Right atrium auricular region (tissue), 2 donors: ENCODE measurements at places on chromosomes 12 and 14. TPM values are rescaled to one million over a fixed set of nuclear protein-coding genes. Genes with fewer than 3 reads are reported as not detected.

ALDH2 gene
- total RNA-seq: 157 TPM

LRRC43 gene
- 0.71 TPM for total RNA-seq

- H3K4me1 ChIP-seq: peaks cover 31% of the 10 kb centered on the region
- no peaks in the 10 kb centered on the region for H3K36me3 ChIP-seq
- DNase-seq: no peak
- peak overlapping the region; percentile 83 for H3K27ac ChIP-seq
- H3K4me3 ChIP-seq: peak overlapping the region; percentile 55
- H3K27me3 ChIP-seq: no peaks in the 10 kb centered on the region
These were observed 866 bp upstream of the PITPNM2 start for GRCh38 chr12:123151457-123152454.

- no peak overlapping the region for H3K4me3 ChIP-seq
- no peaks in the 10 kb centered on the region for H3K36me3 ChIP-seq
- H3K27me3 ChIP-seq: no peaks in the 10 kb centered on the region
- H3K27ac ChIP-seq: no peak overlapping the region
- DNase-seq: no peak
- H3K4me1 ChIP-seq: peaks cover 5% of the 10 kb centered on the region
These were observed 54.9 kb downstream of the RAB35 start for GRCh38 chr12:120061575-120062214.

DNA sequence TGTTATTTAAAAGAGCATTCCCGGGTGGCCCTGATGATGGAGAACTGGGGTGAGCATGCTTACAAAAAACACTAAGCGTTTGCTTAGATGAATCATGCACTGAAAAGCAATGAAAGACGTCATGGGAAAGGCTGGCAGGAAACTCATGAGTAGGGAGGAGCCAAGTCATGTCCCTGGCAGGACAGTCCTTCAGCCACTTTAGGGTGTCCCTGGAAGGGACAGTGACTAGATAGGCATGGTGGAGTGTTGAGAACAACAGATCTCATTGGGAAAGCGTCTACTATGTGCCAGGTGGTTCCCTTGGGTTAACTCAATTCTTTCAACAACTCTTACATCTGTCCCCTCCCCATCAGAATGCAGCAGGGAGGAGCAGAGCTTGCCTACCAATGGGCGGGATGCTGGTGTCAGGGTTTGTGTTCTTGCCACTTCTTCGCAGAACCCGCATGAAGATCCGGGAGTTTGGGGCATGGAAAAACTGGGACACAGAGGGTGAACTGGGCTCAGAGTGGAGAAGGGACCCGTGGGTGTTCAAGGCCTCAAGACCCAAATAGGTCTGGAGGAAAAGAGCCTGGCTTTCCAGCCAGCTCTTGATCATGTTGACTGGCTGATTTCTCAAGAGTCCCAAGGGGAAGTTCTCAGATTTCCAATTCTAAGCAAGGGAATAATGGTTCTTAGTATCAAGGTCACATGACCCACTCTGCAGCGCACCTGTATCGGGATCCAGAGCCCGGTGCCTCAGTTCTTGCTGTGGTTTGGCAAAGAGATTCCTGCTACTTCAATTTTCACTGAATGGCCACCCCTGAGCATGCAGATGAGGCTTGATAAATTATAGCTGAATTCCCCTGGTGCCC lies 653.9 kb upstream of the TBX3 start:
- H3K36me3 ChIP-seq: no peaks in the 10 kb centered on the region
- no peaks in the 10 kb centered on the region for H3K4me1 ChIP-seq
- H3K27ac ChIP-seq: peak overlapping the region; percentile 75
- no peak overlapping the region for H3K4me3 ChIP-seq

RNASE7 gene
- total RNA-seq: not detected

DNA sequence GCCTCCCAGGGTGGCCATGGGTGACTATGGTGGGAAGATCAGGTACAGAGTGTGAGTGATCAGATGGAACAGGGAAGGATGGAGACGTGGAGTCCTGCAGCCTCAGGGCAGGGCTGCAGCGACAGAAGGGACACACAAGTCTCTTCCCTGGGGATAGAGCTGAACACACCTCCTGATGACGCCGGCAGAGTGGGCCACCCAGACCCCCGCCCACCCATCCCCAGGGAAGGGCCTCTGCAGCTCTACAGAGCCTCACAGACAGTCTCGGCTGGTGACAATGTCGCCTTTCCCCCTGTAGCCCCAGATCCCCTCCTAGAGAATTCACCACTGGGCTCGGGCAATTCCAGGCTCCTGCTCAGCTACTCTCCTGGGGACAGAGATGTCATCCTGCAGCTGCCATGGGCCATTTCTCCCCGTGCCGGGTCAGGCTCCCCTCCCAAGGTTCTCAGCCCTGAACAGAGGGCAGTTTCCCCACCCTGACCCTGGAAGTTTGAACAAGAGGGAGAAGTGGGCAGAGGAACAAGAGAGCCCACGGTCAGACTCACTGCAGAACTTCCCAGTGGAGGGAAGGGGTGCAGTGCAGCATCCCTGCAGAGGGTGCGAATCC lies 115.7 kb downstream of the NCOR2 start:
- H3K4me1 ChIP-seq: peaks cover 52% of the 10 kb centered on the region
- no peak overlapping the region for H3K4me3 ChIP-seq
- no peak overlapping the region for H3K27ac ChIP-seq
- no peak for DNase-seq

GRCh38 chr12:104204690-104205480 lies 10.7 kb upstream of the TXNRD1 start:
- H3K4me1 ChIP-seq: no peaks in the 10 kb centered on the region
- no peak overlapping the region for H3K4me3 ChIP-seq
- no peaks in the 10 kb centered on the region for H3K27me3 ChIP-seq

DNA sequence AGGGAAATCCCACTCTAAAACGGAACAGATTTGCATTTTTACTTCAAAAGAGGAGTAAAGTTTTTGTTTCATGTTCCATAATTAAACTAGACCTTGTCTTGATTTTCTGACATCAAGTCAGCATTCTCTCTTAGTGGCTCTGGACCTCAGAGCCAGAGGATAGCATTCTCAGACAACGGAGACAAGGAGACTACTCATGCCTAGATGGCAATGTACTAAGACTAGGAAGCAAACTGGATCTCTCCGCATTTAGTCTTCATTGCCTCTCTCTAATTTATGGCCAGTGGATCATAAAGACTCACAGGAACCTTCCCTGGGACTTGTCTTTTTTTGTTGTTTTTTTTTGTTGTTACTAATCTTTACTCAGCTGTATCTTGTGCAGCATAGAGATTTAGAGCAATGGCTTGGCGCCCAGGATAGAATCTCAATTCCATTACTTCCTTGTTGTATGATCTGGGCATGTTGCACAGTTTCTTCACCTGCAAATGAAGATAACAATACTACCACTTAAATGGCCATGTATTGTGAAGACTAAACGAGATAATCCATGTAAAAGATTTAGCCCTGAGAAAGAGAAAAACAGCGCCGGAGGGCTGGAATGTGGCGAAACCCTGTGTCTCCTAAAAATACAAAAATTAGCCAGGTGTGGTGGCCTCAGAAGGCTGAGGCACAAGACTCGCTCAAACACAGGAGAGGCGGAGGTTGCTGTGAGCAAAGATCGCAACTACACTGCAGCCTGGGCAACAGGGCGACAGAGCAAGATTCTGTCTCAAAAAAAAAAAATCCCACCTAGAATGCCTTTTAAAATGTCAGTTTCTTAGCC lies 4.0 kb upstream of the GEMIN2 start:
- H3K4me1 ChIP-seq: no peaks in the 10 kb centered on the region
- no peak overlapping the region for H3K4me3 ChIP-seq
- H3K27ac ChIP-seq: no peak overlapping the region
- H3K36me3 ChIP-seq: no peaks in the 10 kb centered on the region

DNA sequence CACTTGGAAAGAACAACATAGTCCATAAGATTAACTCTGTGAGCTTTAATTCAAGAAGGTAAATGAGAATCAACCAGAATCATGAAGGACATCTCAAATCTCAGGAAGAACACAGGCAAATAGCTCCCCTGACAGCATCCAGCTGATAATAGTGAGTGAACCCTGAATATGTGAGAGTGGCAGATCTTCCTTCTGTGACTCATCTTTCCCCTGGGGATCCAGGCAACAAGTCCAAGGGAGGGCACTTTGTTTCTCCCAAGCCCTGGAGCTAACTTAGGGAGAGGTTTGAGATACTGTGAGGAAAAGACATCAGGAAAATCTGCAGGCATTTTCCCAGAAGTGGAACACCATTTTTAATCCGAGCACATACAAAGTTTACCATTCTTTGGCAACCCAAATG lies 763.9 kb upstream of the MGAT4C start:
- H3K27ac ChIP-seq: no peak overlapping the region
- no peak for DNase-seq
- no peak overlapping the region for H3K4me3 ChIP-seq
- no peaks in the 10 kb centered on the region for H3K27me3 ChIP-seq
- H3K36me3 ChIP-seq: no peaks in the 10 kb centered on the region

GRCh38 chr14:42391146-42391834 lies 784.6 kb downstream of the LRFN5 start:
- no peaks in the 10 kb centered on the region for H3K36me3 ChIP-seq
- no peaks in the 10 kb centered on the region for H3K4me1 ChIP-seq
- H3K4me3 ChIP-seq: no peak overlapping the region
- no peak overlapping the region for H3K27ac ChIP-seq
- H3K27me3 ChIP-seq: no peaks in the 10 kb centered on the region
- DNase-seq: no peak

DNA sequence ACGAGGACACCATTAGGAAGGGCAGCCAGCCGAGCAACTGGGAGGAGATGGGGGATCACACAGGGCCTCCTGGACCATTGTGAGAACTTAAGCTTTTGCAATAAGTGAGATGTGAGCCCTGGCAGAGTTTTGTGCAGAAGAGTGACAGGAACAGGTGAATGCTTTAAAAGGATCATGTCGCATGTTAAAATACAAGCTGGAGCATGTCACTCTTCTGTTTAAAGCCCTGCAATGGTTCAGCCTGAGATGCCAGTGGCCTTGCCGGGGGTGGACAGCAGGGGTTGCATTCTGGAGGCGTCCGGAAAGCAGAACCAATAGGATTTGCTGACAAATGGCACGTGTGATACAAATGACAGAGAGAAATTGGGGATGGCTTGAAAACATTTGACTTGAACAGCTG lies 137.5 kb upstream of the RFLNA start:
- no peak for DNase-seq
- H3K27me3 ChIP-seq: no peaks in the 10 kb centered on the region
- H3K4me3 ChIP-seq: no peak overlapping the region
- no peaks in the 10 kb centered on the region for H3K4me1 ChIP-seq

GRCh38 chr12:24014915-24015832 lies 65.7 kb upstream of the SOX5 start:
- no peak for DNase-seq
- no peaks in the 10 kb centered on the region for H3K27me3 ChIP-seq
- H3K27ac ChIP-seq: no peak overlapping the region
- H3K36me3 ChIP-seq: no peaks in the 10 kb centered on the region
- H3K4me3 ChIP-seq: no peak overlapping the region

DNA sequence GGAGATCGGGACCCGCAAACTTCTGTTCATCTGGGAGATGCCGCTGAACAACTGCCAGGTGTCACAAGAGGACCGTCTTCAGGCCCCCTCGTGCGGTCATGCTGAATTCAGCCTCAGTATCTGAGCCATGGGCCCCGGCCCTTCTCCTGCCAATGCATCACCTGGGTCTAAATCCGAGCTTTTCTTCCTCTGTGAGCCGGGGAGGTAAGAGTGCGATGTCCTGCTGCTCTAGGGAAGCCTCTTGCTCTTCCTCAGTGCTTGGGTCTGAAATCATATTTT lies 155.8 kb upstream of the FKBP4 start:
- no peak overlapping the region for H3K4me3 ChIP-seq
- DNase-seq: no peak
- no peak overlapping the region for H3K27ac ChIP-seq
- peaks cover 26% of the 10 kb centered on the region for H3K36me3 ChIP-seq

GRCh38 chr14:101046071-101046470 lies 142.5 kb upstream of the RTL1 start:
- DNase-seq: no peak
- H3K27me3 ChIP-seq: no peaks in the 10 kb centered on the region
- no peaks in the 10 kb centered on the region for H3K4me1 ChIP-seq
- H3K36me3 ChIP-seq: no peaks in the 10 kb centered on the region
- no peak overlapping the region for H3K27ac ChIP-seq

GRCh38 chr12:83179999-83180398 lies 493.3 kb downstream of the TMTC2 start:
- DNase-seq: no peak
- H3K36me3 ChIP-seq: no peaks in the 10 kb centered on the region
- H3K27ac ChIP-seq: no peak overlapping the region
- no peaks in the 10 kb centered on the region for H3K27me3 ChIP-seq
- H3K4me1 ChIP-seq: no peaks in the 10 kb centered on the region

DNA sequence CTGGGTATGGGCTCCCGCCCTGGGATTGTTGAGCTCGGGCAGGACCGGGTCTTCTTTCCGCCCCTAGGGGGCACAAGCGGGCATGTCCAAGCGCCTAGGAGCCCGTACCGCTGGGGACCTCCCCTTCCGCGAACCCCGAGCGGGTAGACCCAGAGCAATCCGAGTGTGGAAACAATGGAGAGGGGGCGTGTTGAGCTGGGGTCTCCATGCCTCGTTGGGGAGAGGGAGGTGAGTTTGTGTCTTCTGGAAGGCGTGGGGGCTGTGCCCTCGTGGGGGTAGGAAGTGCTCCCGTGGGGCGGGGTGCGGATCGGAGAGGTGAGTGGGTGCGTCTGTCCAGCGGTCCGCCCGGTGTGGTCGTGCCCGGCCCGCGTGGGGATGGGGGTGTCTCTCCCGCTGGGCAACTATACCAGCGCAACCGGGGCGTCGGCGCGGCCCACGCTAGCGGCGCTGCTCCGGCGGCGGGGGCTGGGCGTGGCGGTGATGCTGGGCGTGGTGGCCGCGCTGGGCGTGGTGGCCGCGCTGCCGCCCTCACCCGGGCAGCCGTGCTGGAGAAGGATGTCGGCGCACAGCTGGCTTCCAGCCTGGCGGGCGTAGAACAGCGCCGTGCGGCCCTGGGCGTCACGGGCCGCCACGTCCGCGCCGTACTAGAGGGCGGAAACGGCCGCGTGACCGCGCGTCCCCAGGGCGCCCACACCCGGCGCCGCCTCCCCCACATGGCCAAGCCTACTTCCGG lies 12.2 kb downstream of the AGAP2 start:
- H3K4me3 ChIP-seq: peak overlapping the region; percentile 49
- no peaks in the 10 kb centered on the region for H3K27me3 ChIP-seq
- no peaks in the 10 kb centered on the region for H3K4me1 ChIP-seq
- peak; percentile 70 for DNase-seq
